ENCODE measurements at places on chromosomes 6 and 20.

- DNase-seq, result no peak
Measured at GRCh38 chr6:148501178-148501590, 158.5 kb downstream of the SASH1 start.

DNA sequence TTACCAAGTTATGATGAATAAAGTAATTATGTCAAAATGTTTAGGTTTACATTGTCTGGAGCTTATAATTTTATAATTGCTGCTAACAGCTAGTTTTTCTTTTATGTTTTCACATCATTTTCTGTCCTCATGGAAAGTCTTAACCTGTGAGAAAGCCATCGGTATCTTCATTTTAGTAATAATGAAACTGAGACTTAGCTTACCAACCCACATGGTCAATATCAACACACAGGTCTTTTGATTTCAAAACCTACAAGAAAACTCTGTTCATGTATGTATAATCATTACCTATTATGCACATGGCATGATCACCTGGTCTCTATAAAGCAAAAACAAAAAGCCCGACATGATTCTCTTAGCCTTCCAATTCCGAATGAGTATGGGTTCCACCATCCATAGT lies 61.9 kb downstream of the KCNQ5 start:
- no peak for DNase-seq

DNA sequence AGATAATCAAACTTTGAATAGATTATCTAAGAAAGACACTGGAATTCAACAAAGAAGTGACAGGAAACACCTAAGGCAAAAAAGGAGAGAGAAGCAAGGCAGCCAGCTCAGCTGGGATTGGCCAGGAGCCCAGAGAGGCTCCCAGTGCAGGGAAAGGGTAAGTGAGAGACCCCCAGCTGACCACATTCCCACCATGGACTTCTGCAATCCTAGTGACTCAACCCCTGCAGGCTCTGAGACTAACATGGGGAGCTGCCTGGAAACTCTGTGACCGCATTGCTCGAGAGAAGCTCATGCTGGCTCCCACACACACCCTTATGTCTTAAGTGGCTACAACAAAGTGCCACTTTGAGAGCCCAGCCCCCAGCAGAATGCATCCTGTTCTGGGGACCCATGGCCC lies 215.1 kb downstream of the PACRG start:
- no peak for DNase-seq

DNA sequence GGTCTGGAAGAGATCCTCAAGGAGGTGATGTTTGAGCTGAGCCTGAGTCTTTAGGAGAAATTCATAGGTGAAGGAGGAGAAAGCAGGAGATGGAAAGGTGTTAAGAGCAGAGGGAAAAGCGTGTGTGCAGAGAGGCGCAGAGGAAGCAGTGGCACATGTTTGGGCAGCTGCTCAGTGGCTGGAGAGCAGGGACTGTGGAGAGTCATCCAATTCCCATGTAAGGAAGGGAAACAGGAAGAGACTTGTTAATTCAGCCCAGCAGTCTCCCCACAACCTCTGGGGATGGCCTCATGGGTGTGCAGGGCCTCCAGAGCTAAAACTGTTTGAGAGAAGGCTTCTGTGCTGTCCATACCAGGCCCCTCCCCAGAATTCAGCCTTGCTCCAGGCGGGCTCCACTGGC lies 16.2 kb downstream of the AAR2 start:
- DNase-seq, result no peak

GRCh38 chr6:154390034-154390433 lies 33.4 kb upstream of the IPCEF1 start:
- no peak for DNase-seq

DNA sequence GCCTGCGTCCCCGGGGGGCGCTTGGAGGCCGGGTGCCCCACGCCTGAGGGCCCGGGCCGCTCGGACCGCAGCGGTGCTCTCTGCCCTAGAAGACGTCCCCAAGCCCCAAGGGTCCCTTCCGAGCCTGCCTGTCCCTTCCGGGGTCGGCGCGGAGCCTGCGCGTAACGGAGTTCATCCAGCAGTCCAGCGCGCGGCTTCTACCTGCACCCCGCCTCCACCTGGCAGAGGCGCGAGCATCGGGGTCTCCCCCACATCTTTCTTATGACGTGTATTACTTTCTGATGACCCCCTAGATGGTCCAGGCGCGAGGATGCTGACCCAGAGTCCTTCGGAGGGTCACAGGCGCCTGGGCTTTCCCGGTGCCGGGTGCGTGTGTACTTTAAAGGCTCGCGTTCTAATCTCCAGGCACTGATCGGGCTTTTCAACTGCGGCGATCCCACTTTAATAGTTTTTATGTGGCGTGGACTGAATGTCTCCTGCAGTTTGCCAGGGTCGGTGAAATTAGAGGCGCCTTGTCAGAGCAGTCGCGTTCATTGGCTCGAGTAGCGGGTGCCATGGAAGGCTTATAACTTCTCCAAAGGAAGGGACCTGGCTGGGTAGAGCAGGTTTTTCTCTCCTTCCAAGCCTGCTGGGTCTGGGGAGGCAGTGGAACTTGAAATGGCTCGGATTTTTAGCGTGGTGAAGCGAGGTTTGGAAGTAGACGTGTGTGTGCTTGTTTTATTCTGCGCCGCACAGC lies 912 bp downstream of the EYA4 start:
- DNase-seq, result no peak

- no peak for DNase-seq
Measured at GRCh38 chr20:50794181-50794845, 548 bp upstream of the BCAS4 start.

- no peak for DNase-seq
Measured at GRCh38 chr20:22226849-22227700, 357.3 kb downstream of the FOXA2 start.

DNA sequence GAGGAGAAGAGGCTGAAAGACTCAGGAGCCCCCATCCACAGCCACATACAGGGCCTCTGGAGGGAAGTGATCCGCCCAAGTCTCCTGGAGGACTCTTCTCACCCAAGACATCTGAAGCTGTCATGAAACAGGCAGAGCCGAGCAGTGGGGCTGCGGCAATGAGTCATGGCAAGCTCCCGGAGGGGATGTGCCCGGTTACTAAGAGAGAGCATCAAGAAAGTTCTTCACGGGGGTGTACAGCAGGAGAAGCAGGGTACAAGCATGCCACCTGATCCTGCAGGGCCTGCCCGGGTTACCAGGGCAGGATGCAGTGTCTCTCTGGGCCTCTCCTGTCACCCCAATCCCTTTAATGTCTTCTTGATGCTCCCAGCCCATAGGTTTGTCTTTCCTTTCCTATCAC lies 21.1 kb downstream of the TRIM26 start:
- no peak for DNase-seq

- no peak for DNase-seq
Measured at GRCh38 chr6:126429866-126430265, 90.0 kb downstream of the CENPW start.

DNA sequence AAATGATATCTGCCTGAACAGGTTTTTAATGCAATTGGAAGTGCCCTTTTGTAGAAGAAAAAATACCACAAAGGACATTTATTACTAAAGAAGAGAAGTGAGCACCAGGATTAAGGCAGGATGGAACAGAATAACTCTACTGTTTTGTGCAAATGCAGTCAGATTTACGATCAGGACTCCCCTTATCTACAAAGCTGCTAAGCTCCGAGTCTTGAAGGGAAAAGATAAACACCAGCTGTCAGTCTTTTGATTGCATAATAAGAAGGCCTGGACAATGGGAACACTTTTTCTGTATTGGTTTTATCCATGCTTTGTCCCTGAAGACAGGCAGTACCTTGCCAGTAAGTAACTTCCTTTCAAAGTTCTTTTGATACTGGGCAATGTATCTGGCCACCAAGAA lies 797.9 kb upstream of the SLC35B3 start:
- no peak for DNase-seq

DNA sequence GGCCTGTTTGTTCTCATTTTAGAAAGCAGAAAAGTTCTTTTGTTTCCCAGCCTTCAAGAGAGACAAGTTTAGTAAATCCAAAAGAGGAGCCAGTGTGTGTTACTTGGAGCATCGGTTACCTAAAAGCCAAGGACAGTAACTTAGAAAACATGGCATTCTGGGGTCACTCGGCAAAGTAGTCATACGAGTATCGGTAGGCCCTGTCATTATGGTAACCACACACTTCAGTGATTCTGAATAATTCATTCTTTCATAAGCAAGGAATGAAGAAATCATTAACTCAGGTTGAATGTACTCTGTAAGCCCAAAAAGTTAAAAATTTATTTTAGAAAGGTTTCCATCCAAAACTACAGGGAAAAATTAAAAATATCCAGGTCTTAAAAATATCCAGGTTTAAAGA lies 34.0 kb downstream of the CNKSR3 start:
- DNase-seq, result no peak

DNA sequence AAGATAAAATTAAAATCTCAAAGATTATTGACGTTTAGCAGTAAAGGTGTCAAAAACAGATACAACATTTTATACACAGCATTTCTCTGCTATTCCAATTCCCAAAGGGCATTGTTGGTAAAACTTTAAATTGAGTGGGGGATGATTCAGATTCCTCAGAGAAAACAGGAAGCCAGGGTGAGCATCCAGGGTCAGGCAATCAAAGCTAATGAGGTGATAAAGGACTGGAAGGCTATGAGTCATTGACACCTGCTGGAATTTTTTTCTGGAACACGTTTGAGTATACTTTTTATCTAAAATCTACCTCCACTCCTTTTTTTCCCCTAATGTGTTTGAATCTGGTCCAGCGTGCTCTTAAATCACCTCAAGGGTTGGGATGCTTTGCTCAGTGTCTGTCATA lies 52.2 kb downstream of the FKBP1C start:
- no peak for DNase-seq

DNA sequence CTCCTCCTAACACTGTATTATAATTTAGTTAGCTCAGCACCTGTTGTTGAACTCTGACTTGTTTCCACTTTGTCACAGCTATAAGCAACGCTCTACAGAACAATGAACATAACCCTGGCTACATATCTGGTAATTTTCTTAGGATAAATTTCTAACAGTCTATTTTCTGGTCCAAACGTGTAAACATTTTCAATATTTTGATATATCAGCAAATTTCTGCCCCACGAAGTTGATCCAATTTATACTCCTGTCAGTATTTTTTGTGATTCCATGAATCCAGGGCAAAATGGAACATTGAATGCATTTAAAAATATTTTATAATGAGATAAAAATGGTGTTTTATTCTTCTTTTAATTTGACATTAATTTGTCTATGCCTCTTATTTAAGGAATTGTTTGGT lies 448.5 kb upstream of the AGPAT4 start:
- DNase-seq, result no peak

DNA sequence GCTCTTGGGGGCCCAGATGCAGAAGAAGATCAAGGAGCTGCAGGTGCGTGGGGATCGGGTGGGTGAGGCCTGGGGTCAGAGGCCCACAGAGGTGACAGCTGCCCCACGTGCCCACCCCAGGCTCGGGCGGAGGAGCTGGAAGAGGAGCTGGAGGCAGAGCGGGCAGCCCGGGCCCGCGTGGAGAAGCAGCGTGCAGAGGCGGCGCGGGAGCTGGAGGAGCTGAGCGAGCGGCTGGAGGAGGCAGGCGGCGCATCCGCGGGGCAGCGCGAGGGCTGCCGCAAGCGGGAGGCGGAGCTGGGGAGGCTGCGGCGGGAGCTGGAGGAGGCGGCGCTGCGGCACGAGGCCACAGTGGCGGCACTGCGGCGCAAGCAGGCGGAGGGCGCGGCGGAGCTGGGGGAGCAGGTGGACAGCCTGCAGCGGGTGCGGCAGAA lies 41.5 kb downstream of the MYH7B start:
- no peak for DNase-seq

DNA sequence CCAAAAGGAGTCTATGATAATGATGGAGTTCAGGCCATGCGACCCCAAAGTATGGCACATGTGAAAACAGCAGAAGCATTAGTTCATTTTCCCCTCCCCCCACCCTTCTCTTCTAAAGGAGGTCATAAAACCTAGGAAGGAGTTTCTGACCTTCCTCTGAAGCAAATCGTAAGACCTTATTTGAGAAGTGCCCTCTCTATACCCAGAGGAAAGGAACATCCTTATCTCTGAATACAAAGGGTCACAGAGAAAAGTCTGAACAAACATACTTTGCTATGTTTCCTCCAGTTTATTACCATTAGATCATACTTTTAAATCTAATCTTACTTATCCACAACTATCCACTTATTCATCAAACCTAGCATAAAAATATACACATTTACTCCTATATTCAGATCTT lies 48.6 kb downstream of the SLX4IP start:
- no peak for DNase-seq

DNA sequence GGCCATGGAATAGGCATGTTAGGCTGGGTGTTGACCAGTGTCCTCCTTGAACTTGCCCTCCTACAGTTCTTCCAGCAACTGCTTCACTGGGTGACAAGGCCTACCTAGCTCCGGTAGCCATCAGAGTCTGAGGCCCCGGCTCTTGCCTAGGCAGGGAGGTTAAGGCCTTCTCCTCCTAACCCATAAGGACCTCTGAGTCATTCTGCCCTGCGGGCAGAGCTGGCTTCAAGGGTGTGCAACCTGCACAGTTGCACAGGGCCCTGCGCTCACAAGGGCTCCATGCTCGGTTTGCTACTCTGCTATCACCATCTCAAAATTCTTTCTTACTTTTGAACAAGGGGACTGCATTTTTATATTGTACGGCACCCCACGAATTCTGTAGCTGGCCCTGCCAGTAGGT lies 17.9 kb downstream of the KCNB1 start:
- no peak for DNase-seq

- DNase-seq, result peak; percentile 89
Measured at GRCh38 chr6:108133594-108134179, 32.1 kb upstream of the NR2E1 start.

DNA sequence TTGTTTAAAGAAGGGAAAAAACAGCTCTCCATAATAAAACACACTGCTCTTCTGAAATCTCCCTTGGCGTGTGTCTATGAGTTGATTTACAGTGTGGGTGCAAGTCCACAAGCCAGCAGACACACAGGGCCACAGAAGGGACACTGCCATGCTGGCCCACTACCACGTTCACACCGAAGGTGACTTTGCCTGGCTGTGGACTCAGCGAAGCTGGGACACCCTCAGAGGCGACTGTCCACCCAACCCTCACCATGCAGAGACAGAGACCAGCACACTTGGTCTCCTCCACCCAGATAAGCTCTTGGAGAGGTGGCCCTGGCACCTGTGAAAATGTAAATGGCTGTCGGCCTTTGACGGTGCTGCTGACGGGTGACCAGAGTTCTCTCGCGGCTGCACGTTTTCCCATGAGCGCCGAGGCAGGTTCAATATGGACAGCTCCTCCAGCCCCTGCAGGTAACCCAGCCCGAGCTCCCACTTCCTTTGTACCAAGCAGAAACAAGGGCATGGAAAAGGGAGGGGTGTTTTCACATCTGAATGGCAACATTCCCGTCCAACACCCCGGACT lies 78.0 kb downstream of the YTHDF1 start:
- no peak for DNase-seq

DNA sequence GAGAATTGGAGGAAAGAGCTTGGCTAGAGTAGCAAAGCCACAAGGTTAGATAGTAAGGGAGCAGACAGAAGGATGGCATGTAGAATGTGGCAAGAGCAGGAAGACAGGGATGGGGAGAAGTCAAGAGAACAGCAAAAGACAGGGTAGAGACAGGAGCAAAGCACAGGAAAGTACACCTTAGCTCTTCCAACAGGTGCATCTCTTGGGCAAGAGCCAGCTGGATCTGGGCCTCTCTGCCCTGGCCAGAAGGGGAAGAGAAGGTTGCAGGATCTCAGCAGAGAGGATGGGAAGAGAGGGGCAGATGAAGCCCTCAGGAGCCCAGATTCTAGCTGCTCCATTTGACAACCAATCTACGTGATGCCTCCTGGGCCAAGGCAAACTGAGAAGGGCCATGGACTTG lies 16.7 kb downstream of the SCUBE3 start:
- DNase-seq, result no peak

- DNase-seq, result no peak
Measured at GRCh38 chr20:33250666-33251065, 14.9 kb downstream of the BPIFA1 start.
